ENCODE measurements at places on chromosomes 5 and 9. TPM values are rescaled to one million over a fixed set of nuclear protein-coding genes. Genes with fewer than 3 reads are reported as not detected.

DNA sequence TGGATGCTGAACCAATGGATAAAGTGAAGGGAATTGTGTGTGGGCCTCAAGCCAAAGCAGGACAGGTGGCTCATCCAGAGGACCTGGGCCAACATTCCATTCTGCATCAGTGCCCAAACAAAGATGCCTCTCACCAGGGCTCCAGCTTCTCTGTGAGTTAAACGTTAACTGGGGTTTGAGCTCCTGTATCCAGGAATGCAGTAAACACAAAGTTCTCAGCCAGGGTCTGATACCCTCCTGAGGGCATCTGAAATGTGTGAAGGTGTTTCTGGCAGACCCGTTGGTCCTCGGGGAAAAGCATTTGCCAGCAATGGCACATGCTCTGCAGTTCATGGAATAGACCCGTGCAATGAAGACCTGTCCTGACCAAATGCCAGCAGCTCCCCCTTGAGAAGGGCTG, 33.9 kb upstream of the AOPEP start:
- ATAC-seq, result no peak

SPATA31C1 gene
- not detected for total RNA-seq

FBXL7 gene
- 2.0 TPM for total RNA-seq

- no peak for ATAC-seq
These were observed 88.6 kb downstream of the GNAQ start for GRCh38 chr9:77943057-77943456.

DNA sequence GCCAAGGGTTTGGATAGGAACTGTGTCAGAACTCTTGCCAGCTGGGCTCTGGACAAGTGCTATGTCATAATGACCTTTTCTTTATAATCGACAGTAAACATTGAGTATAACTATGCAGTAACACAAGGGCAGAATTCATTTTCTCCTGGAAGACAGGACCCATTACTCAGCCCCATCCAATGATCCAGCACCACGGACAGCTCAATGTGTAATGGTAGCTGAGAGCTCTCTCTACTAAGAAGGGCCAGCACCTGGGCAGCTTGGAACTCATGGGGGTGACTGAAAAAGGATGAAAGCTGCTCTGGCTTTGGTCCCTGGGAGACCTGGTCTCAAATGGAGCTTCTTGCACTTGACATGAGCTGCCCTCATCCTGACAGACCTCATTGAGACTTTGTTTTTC, 347.8 kb downstream of the TRIM32 start:
- no peak for ATAC-seq

URM1 gene
- 38.5 TPM for total RNA-seq

DNA sequence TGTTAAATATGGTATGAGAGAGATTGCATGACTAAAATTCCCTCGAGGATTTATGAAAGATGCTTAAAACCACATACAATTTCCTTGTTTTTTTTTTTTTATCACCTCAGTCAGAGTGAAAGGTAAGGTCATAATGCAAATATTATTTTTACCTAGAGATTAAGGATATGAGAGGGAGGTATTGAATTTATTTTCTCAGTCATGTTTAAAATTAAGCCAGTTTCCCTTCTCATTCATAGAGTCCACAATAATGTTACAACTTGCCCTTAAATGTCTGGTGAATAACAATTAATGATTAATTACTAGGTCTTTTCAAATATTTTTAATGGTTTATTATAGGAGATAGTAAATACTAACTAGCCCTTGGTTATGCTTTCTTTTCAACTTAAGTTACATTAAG, 144.9 kb upstream of the HAPLN1 start:
- no peak for ATAC-seq

BTNL3 gene
- not detected for total RNA-seq

- ATAC-seq, result peak; percentile 40
These were observed 577 bp downstream of the AP3S1 start for GRCh38 chr5:115842089-115842935.

GRCh38 chr9:108300306-108301287, 555.2 kb downstream of the ACTL7B start:
- peak; percentile 57 for ATAC-seq

GRCh38 chr5:43889233-43889632, 286.3 kb downstream of the NNT start:
- ATAC-seq, result no peak

All from esophagus mucosa (tissue), 1 donor.